ENCODE measurements at places on chromosomes 3 and 15.

DNA sequence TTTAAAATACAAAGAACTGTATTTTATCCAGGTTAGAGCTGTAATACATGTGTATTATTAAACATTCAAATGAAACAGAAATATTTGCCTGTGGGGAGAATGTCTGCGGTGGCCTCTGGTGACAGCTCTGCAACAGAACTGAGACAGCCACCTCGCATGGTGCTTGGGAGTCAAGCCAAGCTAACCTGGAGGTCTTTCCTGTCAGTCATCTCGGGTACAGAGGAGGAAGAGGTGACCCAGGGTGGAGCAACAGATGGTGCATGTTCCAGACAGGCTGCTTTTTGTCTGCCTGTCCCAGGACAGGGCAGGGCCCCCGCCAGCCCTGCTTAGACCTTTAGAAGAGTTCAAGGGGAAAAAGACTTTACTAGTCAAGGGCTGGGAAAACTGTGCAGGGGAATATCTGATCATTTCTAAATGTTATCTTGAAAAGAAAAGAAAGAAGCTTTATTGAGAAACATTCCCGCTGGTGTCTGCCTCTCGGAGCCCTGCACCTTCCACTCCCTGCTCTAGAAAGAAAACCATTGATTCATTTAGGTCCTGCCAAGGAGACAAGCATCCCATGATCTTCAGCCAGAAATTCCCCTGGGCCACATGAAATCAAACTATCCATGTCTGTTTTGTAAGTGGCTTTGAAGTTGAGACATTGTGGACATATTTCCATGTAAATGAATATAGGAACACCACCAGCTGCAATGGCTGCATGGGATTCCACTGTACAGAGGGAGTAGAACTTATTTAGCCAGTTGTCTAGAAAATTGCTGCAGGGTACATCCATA is 5.5 kb upstream of the NR2E3 start:
- DNase-seq = no peak

DNA sequence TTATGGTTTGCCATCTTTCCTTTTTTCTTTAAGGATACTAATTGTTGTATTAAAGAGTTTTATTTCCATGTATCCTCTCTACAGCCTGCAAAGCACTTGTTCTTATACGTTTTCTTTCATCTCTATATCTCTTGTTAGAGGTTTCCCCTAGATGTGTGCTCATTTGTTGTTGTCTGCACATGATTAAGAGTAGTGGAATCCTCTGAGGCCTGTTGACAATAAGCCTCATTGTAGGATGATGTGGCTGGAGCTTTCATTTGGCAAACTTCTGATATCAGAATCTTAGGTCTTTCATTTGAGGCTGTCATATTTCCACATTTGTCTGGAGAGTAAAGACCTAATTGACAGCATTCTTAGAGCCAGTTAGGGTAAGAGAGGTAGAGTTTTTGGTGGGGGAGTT is 506.0 kb downstream of the DIPK2A start:
- DNase-seq = no peak

GRCh38 chr3:183428447-183429211 is at the start of gene MCF2L2:
MCF2L2 (minus strand) TSS chr3:183428619; CDS start chr3:183427977, 642 bp downstream.
- DNase-seq = peak; percentile 29

DNA sequence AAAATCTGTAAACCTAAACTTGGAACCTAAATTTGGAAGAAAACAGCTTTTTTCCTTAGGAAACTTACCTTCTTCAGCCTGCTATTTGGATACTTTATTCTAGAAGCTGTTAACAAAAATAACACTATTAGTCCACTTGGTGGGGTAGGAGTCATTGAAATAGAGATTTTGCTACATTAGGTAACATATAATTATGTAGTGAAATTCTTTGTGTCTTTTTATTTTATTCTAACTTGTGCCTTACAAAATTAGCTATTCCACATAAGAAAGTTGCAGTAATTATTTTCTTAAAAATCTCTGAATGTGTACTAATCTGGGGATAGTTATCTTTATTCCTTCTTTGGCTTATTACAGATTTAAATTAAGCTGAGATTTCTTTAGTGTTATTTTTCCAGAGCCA is 360.4 kb upstream of the ROBO2 start:
- DNase-seq = no peak

- DNase-seq = no peak
These were observed 561 bp upstream of the CPLX3 start for GRCh38 chr15:74825866-74826265.

- no peak for DNase-seq
These were observed 58.8 kb downstream of the TNIK start for GRCh38 chr3:171401432-171401831.

DNA sequence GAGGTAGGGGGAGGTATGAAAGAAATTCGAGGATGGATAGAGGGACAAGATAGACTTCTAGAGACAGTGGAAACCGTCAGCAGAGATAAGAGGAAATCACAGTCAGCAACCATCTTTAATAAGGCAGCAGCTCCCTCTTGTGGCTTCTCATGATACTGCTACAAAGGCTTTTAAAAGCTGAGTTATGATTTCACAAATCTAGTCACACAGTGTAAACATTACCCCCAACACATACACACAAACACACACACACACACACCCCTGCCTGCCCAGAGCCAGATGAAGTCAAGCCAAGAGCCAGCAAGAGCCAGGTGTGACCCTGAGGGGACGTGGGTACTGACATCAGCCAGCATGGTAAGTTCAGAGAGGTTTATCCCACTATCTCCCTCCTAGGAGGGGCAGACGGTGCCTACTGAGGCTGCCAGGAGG is 18.9 kb upstream of the TGM5 start:
- DNase-seq = peak; percentile 76

DNA sequence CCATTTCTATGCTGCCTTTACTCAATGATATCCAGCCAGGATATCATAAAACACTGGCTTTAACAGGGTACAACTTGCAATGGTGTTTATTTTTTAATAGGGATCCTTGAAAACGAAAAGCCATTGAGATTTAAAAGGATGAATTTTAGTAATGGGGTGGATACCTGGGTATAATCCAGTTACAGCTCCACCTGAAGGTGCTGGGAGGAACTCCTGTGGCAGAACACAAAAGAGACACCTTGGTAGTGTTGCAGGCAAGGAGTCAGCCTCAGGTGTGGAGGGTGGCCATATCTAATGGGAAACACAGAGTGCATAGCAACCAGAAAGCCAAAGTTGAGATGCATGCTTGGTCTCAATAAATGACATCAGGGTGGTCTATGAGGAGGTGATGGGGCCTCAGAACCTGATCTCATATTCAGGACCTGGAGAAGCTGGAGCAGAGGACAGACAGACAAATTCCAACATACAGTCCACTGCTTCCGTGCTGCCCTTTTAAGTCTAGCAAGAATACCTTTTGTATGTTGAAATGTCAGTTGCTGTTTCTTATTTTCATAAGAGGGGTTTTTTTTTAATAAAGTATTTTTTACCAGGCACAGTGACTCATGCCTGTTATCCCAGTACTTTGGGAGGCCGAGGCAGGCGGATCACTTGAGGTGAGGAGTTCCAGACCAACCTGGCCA is 12.0 kb upstream of the PAQR9 start:
- no peak for DNase-seq

- DNase-seq = no peak
These were observed 61.5 kb upstream of the ATP11B start for GRCh38 chr3:182731764-182732163.

GRCh38 chr3:172568701-172569100 is 45.5 kb upstream of the TNFSF10 start:
- no peak for DNase-seq

DNA sequence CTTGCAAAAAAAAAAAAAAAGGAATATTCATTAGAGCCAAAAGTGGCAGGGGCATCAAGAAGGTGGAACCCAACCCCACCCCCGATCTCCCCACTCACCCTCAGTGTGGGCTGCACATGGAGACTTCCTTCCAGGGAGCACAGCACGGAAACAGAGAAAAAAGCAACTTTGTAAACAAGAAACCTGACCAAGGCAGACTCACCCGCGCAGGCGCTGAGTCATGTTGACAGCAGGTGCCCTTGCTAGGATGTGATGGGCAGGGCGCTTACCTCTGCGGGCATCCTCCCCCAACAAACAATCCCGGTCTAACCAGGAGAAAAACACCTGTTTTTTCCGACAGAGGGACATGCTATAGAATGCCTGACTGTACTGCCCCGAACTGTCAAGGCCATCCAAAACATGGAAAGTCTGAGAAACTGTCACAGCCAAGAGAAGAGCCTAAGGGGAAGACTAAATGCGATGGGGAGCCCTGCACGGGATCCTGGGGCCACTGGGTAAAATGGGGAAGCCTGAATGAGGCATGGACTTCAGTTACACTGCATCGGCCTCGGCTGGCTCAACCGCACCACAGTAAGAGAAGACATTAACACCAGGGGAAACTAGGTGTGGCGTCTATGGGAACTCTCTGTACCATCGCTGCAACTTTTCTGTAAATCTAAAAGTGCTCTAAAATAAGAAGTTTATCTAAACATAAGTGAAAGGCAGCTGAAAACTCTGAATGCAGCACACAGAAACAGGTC is 66.7 kb upstream of the GATA2 start:
- DNase-seq = no peak

GRCh38 chr15:97995881-97996603 is 35.5 kb downstream of the ARRDC4 start:
- DNase-seq = peak; percentile 4

DNA sequence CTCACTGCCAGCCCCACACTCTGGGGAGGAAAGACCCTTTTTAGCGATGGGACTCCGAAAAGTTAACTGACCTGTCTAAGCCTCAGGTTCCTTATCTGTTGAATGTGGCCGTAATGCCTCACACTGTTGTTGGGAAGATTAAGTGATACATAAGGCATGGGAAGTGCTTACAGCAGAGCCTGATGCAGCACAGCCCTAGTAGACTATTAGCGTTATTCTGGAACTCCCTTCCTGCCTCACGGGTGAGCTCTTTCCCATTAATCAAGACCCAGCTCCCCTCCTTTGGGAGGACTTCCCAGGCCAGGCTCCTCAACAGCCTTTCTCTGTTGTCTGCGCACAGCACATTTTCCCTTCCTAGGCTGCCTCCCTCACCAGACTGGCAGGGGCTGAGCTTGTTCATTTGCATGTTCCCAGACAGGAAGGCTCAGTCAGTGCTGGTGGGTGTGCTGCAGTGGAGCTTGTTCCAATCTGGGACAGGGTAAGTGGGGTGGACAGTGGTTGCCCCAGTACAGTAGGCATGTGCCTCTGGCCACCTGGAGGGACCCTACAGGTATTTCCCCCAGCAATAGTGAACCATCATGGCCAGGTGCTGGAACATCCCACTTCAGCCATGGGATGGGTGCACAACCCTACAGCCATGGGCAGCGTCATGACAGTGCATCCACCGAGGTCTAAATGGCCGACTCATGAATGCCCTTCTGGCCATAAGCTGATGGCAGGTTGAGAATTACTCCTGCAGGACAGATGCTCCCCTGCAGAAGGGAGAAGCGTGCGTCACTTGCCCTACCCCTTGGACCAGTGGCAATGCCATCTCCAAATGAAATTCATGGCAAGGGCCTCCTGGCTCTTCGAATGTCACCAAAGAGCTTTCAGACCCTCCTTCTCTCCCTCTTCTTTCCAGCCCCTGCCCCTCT is 5.8 kb upstream of the PSTPIP1 start:
- no peak for DNase-seq

DNA sequence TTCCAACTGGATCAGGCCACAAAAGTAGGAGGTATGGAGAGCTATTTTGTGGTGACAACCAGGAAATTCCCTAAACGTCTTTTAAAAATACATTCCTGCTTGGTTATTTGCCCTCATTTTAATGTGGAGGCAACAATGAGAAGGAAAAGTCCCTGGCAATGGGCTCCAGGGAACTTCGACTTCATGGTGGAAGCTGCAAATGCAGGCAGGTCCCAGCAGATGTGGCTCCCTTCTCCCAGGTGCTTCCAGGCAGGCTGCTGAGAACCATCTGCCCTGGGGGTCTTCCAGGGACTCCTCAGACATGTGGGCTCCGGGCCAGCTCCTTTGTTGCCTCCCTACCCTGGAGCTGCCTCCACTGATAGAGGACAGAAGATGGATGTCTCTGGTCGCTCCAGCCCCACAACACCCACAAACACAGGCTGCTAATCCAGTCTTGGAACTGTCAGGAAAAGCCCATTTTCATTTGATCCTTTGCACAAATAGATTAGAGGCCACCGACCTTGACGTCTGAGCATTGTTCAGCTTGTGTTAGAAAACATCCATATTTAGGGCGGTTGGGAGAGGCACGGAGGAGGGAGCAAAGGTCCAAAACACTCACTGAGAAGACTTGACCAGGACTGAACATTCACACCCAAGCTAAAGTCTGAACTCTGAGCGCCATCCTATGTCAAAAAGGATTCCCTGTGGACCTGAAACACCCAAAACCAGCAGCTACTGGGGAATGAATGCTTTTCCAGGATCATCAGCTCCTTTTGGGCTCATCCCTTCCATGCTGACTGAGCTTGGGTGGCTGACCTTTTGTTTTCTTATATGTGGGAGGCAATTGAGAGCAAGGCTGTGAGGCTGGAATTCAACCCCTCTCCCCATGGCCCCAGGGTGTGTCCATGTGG is 30.2 kb upstream of the SLCO2A1 start:
- no peak for DNase-seq

- DNase-seq = no peak
These were observed 239.3 kb upstream of the UBE2E1 start for GRCh38 chr3:23566499-23566898.

- no peak for DNase-seq
These were observed 569 bp upstream of the ALDH1A3 start for GRCh38 chr15:100879061-100879463.

DNA sequence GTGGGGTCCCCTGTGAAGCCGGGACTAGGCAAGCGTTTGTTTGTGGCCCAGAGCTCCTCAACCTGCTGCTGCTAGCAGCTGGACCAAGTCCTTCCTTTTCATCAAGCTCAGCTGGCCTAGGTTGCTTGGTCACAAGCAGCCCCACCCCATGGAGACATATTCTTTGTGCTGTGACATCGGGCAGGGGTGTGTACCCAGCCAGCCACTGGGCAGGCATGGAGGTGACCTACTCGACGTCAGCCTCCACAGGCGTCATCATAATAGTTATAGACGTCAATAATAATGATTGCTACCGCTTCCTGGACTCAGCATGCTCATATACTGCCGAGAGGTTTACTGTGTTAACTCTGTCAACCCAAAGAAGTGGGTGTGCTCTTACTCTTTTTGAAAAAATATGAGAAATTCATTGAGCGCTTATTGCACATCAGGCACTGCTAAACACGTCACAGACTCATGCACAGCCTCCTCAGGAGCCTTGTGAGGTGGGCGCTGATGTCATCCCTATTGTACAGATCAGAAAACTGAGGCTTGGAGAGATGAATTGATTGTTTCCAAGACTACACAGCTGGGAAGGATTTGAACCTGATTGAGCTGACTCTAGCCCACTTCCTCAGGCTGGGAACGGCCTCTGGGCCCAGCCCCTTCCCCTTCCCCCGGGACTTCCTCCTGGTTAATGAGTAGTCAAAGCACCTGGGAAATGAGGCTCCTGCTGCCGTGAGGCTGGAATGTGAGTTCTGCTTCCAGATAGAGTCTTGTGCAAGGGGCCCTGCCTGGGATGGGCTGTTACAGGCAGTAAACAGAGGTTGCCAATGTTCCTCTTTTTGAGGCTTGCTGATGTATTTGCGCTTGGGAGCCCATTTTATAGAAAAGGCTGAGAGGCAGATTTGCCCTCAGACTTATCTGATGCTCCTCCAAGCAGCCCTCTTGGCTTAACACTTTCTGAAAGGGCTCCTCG is 16.2 kb downstream of the SLC6A6 start:
- DNase-seq = no peak

- peak; percentile 27 for DNase-seq
These were observed 116.2 kb downstream of the MFSD1 start for GRCh38 chr3:158918008-158918407.

GRCh38 chr15:59262316-59262715 is 55.7 kb downstream of the LDHAL6B start:
- no peak for DNase-seq

Measured in cerebellar cortex (tissue), 1 donor.